DMS79 (cell line): ENCODE measurements at places on chromosomes 5 and 9.

DNA sequence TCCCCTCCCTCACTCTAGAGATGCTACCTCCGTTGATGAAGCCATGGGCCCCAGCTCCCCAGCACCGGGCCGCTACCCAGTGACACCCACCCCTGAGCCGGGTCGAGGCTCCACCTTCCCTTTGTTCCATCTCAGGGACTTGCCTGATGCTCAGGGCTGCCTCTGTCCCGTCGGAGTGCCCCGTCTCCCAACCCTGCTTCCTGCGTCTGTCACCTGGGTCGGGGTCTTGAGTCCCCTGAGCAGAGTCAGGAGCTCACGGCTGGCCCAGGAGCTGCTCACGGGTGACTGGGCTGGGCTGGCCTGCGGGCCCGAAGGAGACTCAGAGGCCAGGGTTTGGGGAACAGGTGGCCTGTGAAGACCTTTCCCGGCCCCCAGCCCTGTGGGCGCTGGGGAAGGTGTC lies 85.3 kb downstream of the KCNT1 start:
- no peak for DNase-seq

DNA sequence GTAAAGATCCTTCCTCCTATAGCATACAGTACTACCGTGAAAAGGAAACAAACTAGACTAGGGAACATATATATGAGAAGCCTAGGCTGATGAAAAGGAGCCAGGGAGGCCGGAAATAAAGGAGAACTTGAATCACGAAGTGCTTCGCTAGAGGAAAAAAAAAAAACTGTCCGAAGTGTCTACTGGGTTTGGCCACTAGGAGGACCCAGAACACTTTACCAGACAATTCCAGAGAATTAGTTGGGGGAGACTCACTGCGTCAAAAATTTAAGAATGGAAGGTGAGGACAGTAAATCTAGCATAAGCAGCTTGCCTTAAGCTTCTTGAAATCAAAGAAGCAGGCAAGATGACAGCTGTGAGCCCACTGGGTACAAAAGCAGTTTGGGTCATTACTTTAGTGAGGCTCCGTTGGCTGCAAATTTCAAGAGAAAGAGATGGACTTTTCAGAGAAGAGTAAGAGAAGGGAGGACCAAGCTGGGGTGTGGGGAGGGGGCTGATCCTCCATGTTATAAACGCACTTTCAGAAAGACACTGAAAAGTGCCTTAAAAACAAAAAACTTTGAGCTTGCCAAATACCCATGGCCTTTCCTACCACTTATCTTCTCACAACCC lies 47.4 kb downstream of the P4HA2 start:
- no peak for DNase-seq

DNA sequence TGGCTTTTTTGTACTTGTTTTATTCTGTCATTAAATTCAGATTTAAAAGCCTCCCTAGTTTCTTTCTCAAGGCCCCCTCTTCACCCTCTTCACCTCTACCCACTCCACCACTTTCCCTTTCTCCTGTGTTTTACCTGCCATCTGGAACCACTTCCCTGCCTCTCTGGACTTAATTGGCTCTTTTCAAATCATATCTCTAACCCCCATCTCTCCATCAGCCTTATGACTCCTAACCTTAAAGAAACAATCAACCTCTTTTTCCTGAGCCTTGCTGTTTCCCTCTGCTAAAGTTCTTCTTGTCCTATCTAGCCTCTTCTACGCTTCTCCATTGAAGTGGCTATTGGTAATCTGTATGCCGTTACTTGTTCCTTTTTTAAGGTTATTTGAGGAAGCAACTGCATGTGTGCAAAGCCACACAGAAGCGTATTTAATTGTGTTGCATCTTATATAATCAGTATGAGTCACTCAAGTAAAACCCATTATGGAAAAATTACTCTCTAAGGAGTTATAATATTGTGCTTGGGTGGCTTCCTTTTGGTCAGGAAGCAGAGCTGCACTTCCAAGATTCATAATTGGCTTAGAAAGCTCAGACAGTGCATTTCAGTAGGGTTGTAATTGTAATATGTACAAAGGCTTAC lies 653.6 kb upstream of the ITGA1 start:
- peak; percentile 98 for DNase-seq

- no peak for DNase-seq
Observed at GRCh38 chr5:51684794-51685355, 301.6 kb downstream of the ISL1 start.

- peak; percentile 67 for DNase-seq
Observed at GRCh38 chr5:59328709-59329296, 564.7 kb downstream of the PDE4D start.

- DNase-seq = no peak
Observed at GRCh38 chr5:22391956-22392355, 461.2 kb downstream of the CDH12 start.

GRCh38 chr5:95759634-95760033 lies 28.5 kb downstream of the RHOBTB3 start:
- no peak for DNase-seq

DNA sequence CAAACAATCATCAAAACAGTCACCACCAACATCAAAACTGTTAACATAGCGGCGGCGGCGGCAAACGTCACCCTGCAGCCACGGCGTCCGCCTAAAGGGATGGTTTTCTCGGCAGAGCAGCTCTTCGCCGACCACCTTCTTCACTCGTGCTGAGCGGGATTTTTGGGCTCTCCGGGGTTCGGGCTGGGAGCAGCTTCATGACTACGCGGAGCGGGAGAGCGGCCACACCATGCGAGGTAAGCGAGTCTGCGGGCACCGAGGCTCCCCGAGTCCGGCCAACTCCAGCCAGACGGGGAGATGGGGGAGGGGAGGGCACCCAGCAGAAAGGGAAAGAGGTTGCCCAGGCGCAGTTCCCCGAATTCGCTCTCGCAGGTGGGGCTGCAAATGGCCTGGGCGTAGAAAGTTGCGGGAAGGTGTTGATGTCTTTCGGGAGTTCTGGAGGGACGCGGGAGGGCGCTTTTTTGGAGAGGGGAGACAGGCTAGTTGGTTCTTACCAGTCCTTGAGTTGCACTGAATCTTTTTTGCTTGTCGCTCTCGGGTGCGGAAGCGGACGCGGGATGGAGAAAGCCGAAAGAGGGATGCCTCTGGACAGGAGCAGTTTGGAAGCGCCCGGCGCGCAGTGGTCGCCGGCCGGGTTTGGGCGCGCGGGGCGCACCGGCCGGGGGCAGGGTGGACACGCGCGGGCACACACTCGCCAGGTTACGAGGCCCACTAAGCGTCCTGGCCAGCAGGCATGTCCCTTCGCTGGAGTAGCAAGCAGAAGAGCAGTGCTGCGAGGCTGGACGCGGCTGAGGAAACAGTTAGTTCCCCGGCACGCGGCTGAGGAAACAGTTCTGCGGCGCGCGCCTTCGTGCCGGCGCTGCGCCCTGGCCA lies 849 bp downstream of the RORB start:
- DNase-seq = no peak

- DNase-seq = no peak
Observed at GRCh38 chr5:180872419-180872818, 11.3 kb upstream of the ZFP62 start.

DNA sequence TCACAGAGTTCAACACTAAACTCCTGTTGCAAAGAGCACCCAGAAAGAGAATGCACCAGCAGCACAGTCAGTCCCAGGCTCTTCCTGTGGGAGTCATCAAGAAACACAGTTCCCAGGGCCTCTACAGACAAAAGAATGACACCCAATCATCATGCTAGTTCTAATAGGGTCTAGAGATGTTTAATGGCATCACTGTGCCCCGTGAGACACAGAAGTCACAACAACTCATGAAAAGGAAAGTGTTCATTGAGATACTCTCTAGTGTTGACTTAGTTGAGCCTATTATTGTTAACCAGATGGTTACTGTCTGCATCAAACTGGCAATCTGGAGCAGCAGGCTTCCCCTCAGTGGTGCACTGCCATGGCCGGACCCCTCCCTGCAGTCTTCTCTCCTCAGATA lies 1.6 kb downstream of the KLHL3 start:
- DNase-seq = no peak

GRCh38 chr5:16654647-16655334 lies 38.0 kb upstream of the RETREG1 start:
- DNase-seq = no peak

DNA sequence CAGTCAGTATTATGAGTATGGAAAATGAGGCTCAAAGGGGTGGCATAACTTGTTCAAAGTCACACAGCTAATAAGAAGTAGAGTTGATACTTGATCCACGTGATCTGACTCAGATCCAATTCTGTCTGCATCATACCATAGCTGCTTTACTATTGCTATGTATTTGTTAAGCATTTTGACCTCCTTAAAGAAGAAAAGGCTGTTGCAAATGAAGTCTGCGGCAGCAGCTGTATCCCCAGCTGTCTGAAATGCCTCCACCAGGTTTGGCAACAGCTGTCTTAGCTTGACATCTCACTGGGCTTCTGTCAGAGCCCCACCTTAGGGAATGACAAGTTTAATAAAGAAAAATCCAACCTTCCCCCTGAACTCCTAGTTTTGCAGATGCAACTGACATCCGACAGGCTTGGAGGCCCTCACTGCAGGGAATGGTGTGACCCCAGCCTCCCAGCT lies 75.6 kb upstream of the SLC44A1 start:
- no peak for DNase-seq

DNA sequence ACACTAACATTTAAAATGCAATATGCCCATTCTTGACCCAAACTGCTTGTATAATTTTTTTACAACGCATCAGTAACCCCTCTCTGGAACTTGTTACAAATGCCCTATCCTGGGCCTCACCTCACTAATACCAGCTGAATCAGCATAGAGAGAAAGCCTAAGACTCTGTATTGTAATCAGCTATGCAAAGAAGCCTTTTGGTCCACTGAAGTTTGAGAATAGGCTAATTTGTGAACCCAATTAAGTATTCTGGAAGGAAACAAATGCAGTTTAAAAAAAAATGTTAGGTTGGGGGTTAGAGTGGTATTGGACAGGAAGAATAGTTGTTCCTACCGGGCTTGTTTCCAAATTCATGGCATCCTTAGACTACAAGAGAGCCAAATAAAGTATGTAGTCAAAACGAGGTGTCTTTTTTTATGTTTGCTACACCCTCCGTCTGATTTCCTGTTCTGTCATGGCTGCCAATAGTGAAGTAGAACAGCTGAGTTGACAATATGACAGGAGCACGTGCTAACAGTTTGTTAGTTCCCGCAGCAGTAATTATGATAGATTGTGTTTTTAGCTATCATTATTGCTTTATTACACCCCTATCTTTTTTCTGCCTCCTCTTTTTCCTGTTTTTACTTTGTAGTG lies 1048.7 kb upstream of the NUDT12 start:
- DNase-seq = no peak

GRCh38 chr9:127545196-127546124 lies 66.6 kb upstream of the STXBP1 start:
- no peak for DNase-seq

DNA sequence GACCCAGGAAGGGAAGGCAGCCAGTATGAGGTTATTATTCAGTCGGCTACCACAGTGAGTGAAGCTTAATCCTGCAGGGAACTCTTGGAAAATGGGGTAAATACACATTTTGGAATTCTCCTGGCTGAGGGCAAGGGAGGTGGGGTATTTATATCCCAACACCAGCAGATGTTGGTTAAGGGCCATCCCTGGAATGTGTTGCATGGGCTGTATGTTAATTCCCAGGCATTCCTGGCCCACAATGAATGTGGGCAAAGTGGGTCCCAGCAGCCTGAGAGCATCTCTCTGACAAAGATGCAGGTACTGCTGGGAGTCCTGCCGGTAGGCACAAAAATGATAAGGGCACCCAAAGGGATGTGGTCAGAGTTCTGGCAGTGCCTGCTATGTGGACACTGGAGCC lies 2.9 kb upstream of the GPRIN1 start:
- DNase-seq = no peak

DNA sequence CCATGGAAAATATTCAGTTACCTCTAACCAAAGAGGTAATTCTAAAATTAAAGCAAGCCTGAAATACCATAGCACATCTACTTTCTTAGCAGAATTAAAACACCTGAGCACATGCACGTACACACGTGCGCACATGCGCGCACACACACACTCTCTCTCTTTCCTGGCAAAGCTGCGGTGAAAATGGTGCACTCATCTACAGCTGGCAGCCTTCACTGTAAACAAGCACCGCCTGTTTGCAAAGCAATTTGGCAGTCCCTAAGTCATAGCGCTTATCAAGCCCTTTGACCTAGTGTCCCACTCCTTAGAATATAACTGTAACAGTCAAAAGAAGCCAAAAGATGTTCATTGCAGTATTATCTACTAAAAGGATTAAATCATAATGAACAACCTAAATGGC lies 278.7 kb downstream of the DENND1A start:
- no peak for DNase-seq

- DNase-seq = no peak
Observed at GRCh38 chr9:90637626-90638025, 5.0 kb downstream of the DIRAS2 start.

- no peak for DNase-seq
Observed at GRCh38 chr5:159319832-159320231, 10.5 kb downstream of the IL12B start.

- no peak for DNase-seq
Observed at GRCh38 chr9:123571240-123571639, 215.2 kb downstream of the CRB2 start.

GRCh38 chr9:79210541-79211243 lies 361.1 kb upstream of the TLE4 start:
- no peak for DNase-seq

- no peak for DNase-seq
Observed at GRCh38 chr9:30964332-30964731, 1420.1 kb upstream of the ACO1 start.

DNA sequence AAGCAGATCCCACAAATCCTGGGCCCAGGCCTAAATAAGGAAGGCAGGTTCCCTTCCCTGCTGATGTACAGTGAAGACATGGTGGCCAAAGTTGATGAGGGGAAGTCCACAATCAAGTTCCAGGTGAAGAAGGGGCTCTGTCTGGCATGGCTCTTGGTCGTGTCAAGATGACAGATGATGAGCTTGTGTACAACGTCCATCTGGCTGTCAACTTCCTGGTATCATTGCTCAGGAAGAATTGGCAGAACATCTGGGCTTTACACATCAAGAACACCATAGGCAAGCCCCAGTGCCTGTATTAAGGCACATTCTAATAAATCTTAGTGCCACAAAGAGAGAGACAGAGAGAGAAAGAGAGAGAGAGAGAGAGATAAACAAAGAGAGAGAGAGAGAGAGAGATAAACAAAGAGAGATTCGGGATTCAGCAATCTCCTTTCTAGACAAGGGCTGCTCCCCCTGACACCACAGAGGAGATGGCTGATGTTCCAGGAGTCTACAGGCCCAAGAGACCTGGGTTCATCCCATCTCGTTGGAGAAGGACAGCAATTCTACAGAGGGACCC lies 45.5 kb upstream of the HSPA9 start:
- no peak for DNase-seq

DNA sequence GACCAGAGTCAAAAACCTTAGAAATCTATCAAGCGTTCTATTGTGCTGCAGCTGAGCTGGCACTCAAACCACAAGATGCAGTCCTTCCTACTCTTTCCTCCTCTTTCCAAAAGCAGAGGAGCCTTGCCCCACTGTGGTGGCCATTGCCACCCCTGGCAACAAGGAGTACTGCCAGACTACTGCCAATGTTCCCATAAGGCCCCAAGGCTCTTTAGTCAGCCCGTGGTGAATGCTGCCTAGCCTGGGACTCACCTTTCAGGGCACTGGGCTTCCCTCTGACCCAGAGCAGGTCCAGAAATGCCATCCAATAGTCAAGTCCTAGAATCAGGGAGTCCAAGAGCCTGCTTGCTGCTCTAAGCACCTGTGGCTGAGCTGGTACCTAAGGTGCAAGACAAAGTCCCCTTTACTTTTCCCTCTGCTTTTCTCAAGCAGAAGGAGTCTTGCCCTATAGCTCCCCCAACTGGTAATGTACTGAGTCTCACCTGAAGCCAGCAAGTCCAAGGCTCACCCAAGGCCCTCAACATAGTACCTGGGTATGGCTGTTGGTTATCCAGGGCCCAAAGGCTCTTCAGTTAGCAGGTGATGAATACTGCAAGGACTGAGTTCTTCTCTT lies 219.4 kb downstream of the ATPSCKMT start:
- no peak for DNase-seq

- DNase-seq = no peak
Observed at GRCh38 chr5:33136785-33137184, 304.0 kb upstream of the TARS1 start.
